ENCODE measurements at places on chromosomes 3 and 15. TPM values are rescaled to one million over a fixed set of nuclear protein-coding genes. Genes with fewer than 3 reads are reported as not detected.

The EOMES gene
- 0.98 TPM for total RNA-seq

- no peak for DNase-seq
These were observed 39.2 kb upstream of the GOLIM4 start for GRCh38 chr3:168134931-168135330.

DNA sequence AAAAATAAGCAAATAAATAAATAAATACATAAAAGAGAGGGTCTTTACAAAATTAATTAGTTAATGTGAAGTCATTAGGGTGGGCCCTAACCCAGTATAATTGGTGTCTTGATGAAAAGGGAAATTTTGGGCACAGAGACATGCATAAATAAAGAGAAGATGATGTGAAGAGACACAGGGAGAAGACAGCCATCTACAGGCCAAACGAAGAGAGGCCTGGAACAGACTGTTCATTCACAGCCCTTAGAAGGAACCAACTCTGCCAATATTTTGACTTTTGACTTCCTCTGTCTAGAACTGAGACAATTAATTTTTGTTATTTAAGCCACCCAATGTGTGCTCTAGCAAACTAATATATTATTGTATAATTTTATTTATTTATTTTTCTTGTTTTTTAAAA lies 29.6 kb upstream of the SELENOK start:
- DNase-seq, result no peak

The GOLGA8J gene
- 0.89 TPM for total RNA-seq

DNA sequence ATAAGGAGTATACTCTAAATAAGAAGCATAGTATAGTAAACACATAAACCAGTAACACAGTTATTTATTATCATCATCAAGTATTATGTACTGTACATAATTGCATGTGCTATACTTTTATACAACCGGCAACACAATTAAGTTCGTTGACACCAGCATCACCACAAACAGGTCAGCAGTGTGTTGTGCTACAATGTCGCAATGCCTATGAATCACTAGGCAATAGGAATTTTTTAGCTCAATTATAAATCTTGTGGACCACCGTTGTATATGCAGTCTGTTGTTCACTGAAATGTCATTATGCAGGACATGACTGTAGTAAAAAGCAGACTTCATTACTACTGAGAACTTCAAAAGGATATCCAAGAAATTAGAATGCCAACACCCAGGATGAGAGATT lies 177.0 kb downstream of the PDCD6IP start:
- no peak for DNase-seq

GRCh38 chr3:52088445-52089367 lies 32.3 kb upstream of the DUSP7 start:
- no peak for DNase-seq

The C2CD4B gene
- 5.9 TPM for total RNA-seq

GRCh38 chr15:45795440-45796069 lies 160.7 kb downstream of the SQOR start:
- DNase-seq, result no peak

GRCh38 chr15:59216911-59217310 lies 10.3 kb downstream of the LDHAL6B start:
- DNase-seq, result no peak

The UCN2 gene
- total RNA-seq, result not detected

The AP3B2 gene
- total RNA-seq, result 2.4 TPM

GRCh38 chr15:68449389-68449788 lies 17.4 kb upstream of the ITGA11 start:
- DNase-seq, result no peak

DNA sequence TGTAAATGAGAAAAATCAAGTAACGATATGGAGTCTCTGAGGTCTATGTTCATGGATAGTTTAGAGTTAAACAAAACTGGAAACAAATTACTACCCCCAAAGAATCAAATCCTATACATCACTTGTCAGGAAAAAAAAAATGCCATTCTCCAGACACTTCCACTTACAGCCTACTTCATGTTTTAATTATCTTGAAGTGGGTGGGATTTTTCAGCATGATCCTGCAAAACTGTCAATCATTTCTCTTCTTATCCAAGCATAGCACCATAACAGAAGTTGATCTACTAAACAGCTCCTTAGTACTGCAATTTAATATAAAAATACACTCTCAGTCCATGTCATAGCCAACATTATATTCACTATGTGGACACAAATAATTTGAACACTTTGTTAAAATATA lies 833.9 kb downstream of the TUSC7 start:
- DNase-seq, result no peak

DNA sequence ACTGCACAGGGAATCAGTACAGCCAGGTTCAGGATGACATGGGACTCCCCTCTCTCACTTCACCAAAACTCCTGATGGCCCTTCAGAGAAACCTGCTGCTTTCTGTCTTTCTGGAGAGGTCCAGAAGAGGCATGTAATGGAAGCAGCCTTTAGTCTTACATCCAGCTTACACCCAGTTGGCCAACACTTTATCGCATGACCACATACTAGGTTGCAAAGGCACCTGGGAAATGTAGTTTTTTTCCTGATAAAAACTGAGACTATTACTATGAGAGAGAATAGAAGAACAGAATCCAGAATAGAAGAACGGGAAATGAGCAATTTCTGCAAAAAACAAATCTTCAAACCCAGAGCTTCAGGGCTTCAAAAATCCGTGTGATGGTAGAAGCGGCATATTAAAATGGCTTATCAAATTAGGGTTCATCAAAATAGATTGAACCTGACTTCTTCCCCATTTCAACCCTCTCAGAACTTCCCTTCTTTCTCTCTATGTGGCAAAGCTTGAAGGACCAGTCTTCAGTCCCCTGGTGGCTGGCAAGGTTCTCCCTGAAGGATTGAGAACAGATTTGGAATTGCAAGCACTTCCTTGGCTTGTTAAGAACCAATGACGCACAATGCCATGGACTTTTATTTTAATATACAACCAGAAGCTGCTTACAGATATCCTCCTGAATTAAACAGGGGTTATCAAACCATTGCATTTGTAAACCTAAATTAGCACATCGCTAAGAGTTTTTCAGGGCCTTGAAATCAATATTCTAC lies 34.4 kb downstream of the CORO2B start:
- DNase-seq, result no peak

The ONECUT1 gene
- total RNA-seq, result not detected

- no peak for DNase-seq
These were observed 35.6 kb upstream of the CHRM5 start for GRCh38 chr15:33932734-33933133.

The CCDC80 gene
- total RNA-seq, result 143 TPM

The CCDC33 gene
- not detected for total RNA-seq

DNA sequence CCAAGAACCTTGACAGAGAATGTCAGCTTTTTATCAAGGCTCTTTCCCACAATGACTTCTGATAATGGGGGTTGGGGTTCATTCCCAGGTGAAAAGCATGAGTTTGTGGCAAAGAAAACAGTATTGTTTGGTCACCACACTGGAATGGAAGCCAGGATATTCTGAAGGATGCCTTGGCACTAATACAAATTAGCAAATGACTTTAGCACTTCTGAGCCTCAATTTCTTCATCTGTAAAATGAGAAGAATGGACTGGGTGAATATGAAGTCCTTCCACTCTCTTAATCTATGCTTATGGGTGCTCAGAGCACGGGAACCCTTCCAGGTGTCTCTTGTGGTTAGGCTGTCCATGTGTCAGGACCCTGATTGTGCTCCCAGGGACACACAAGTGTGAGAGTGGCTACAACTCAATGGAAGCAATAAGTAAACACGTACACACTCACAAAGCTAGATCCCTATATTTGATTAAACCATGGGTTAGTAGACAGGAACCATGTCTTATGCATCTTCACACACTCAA lies 21.4 kb downstream of the RAB27A start:
- DNase-seq, result no peak

DNA sequence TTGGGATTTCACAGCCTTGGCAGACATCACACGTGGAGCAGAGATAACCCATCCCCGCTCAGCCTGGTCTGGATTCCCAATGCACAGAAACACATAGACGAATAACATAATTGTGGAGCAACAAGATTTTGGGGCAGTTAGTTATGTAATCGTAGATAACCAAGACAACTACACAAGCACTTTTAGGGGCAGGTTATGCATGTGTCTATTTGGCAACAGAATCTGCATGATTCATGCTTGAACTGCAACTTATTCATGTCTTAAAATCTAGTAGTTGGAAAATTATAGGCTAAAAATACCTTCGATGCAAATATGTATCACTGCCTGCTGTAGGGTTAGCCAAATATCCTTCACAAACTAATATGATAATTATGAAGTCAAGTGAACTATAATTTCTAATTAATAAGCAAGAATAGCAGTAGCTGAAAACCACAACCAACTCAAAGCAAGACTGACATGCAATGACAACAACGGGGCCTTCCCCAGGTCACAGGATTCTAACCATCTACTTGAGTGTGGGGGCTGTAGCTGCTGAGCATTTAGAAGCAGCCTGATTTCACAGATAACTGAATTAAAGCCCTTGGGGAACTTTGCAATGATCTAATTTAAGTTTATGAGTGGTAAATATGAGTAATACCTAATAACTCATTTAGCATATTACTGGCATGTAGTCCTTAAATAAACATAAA lies 31.1 kb downstream of the DGKG start:
- no peak for DNase-seq

DNA sequence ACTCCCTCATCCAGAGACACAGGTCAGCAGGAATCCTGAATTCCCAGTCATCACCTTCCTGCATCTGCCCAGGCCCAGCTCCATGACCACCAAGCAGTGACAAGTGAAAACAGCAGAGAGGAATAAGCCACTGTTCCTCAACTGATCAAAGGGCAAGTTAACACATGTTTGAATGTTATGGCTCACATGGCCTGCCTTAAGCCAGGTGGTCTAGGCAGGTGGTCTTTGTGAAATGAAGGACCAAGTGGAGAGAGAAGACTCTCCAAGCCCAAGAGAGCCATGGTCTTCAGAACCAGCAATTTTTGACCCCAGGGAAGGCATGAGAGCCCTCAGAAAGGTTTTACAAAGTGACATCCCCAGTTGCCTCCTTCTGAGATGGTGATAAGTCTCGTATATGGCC lies 161.8 kb downstream of the EPHB1 start:
- no peak for DNase-seq

DNA sequence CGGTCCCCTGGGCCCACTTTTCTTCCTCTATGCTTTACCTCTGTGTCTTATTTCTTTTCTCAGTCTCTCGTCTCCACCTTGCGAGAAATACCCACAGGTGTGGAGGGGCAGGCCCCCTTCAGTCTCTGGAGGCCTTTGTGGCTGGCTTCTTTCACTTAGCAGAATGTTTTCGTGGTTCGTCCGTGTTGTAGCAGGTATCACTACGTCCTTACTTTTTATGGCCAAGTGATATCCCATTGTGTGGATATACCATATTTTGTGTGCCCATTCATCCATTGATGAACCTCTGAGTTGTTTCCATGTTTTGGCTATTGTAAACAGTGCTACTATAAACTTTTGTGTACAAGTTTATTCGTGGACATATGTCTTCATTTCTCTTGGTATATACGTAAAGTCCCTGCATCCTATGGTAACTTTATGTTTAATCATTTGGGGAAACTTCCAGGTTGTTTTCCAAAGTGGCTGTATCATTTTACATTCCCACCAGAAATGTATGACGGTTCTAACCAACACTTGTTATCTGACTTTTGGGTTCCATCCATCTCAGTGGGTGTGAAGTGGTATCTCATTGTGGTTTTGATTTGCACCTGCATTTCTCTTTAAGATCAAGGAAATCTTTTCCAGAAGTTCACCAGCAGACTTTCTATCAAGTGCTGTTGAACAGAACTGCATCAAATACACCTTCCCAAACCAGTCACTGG lies 5.6 kb downstream of the PIGZ start:
- no peak for DNase-seq

GRCh38 chr3:4523710-4524698 lies 30.9 kb downstream of the ITPR1 start:
- DNase-seq, result no peak

- DNase-seq, result peak; percentile 91
These were observed 140.1 kb downstream of the SMAD6 start for GRCh38 chr15:66841953-66842681.

DNA sequence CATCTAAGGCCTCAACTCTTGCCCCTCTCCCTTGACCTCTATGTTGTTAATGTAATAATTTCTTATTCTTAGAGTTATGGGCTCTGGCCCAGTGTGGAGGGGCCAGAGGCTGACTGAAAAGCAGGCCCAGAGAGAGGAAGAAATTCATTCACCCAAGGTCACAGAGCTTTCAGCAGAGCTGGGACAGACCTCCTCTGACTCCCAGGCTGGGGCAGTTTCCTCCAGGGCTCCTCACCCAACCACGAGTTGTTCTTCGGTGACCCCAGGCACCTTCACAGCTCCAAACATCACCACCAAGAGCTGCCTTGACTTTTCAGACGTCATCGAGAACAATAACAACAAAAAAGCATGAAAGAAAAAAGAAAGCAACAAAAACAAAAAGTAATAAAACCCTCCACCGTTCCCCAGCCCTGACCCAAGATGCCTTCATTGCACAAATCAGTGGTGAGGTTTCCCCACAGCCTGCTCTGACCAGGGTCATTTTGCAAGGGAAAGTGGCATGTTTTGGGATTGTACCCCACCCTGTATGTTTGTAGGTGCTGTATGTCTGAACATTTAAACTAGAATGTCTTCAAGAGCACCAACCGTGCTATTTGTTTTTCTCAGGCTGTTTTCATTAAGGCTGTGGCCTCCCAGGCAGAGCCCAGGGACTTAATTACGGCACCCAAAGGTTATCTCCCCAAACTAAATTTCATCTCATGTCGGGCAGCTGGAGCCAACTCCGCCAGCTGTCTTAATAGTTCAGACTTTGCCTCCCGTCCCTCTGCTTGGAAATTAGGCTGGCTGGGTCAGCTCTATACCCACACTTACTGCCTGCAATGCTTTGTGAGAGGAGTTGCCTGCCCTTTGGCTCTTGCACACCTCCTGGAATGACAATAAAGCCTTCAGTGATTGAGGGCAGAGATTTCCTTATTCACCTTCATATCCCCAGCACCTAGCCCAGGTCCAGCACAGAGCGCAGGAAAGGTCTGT lies 173.8 kb downstream of the RPLP1 start:
- no peak for DNase-seq

The SAMMSON gene
- total RNA-seq, result 3.4 TPM

The USP13 gene
- 13.8 TPM for total RNA-seq

- DNase-seq, result no peak
These were observed 211.1 kb upstream of the ADAMTS9 start for GRCh38 chr3:64898941-64899340.

- no peak for DNase-seq
These were observed 30.1 kb downstream of the CCDC12 start for GRCh38 chr3:46946416-46946815.

DNA sequence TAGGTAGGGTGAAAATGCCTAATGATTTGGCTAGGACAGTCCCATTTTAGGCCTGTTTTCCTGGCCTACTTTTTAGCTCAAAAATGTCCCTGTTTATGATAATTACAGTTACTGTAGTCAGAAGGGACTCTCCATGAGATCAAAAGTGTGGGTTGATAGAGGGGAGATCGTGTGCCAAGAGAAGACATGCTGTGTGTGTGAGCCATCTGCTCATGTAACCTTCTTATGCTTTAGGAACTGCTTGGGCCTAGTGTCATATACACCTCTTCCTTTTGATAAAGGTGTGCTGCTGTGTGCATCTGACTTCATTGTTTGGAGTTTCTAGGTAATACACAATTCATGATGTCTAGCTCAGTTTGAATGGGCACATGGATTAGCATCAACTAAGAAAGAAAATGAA lies 786.5 kb downstream of the PDCD6IP start:
- DNase-seq, result no peak

Measured in sciatic nerve (tissue), 2 donors.